Fibroblast of skin of right quadriceps (primary cell): ENCODE measurements at places on chromosomes 16 and 17.

DNA sequence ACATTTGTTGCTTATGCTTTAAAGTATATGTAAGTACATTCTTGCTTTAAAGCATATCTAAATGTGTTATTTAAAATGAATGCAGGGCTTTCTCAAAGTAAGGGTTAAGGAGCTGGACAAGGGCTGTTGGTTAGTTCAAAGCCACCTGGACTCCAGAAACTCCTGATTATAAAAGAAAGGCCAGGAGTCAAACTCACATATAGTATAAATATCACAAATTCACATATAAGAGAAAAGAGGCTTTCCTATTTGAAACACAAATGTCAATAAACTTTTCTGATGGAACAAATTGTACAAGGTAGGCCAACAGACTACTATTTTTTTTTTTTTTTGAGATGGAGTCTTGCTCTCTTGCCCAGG lies 84.5 kb upstream of the CORO6 start:
- DNase-seq, result no peak

- no peak for DNase-seq
Observed at GRCh38 chr16:30766933-30767284, 4.8 kb downstream of the RNF40 start.

DNA sequence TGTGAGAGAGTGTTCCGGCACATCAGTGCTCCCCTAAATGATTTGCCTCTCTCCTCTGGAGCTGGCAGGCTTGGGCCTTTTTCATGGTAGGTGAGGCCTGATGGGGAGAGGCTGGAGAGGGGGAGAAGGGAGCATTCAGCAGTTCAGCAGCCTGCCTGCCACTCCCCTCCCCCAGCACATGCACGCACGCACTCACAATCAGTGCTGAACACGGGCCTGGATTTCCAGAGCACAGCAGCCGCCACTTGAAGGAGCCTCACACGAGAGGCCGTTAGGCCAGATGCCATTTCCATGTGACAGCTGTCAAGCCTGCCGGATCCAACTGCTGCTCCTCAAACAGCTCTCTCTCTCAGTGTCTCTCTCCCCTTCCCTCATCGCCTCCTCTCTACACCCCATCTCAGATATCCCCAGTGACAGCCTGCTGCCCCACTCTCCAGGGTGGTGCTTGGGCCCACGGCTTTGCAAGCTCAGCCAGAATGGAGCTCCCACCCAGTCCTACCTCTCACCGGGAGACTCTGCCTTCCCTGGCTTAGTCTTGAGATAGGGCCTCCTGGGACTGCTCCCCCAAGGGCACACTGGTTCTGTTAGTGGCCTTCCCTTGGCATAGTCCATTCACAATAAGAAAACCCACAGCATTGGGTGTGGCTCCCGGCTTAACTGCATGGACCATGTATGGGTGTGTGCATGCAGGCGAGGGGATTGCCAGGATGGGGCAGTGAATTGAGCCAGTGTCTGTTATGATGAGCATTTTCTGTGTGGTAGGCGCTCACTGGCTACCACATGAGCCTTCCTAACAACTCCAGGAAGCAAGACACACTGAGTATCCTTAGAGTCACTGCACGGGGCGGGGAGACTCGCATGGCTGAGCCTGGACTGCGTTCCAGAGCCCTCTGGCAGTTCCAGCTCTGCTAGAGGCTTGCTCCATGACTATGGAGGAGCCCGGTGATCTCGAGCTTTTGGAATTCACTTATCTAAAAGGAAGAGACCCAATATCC lies 226.2 kb downstream of the CCDC182 start:
- peak; percentile 42 for DNase-seq

DNA sequence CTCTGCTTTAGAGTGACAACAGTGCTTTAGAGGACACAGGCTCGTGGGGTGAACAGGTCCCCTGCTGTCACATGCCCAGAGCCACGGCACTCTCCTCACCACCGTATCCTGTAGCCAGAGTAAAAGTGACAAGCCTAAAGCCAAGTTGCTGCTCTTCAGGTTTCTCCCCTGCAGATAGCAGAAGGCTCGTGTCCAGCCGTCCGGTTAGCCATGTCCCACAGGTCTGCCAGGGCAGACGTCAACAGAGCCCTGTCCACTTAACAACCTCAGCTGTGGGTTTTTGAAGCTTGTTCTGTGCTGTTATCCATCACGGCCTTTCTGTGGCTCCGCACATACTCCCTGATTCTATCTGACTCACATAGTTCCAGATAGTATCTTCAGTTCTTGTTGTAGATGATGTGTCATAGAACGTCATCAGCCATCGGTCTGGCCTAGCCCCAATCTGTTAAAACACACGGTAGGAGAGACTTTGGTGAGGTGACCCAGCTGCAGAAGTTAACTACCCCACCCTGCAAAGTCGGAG lies 100.7 kb downstream of the SOCS1 start:
- peak; percentile 64 for DNase-seq

DNA sequence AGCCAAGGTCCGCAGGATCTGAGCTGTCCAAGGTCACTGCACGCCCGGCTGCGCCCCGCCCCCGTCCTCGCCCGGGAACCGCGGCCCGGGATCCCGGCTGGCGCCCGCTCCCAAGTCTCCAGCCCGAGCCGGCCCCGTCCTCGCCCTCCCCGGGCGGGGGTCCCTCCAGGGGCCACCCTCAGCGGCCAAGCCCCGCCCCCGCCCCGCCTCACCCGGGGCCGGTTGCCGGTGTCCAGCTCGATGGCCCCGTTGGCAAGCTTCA lies 216 bp downstream of the VPS9D1 start:
- no peak for DNase-seq

- DNase-seq, result no peak
Observed at GRCh38 chr17:19303367-19303776, 59.2 kb downstream of the B9D1 start.

DNA sequence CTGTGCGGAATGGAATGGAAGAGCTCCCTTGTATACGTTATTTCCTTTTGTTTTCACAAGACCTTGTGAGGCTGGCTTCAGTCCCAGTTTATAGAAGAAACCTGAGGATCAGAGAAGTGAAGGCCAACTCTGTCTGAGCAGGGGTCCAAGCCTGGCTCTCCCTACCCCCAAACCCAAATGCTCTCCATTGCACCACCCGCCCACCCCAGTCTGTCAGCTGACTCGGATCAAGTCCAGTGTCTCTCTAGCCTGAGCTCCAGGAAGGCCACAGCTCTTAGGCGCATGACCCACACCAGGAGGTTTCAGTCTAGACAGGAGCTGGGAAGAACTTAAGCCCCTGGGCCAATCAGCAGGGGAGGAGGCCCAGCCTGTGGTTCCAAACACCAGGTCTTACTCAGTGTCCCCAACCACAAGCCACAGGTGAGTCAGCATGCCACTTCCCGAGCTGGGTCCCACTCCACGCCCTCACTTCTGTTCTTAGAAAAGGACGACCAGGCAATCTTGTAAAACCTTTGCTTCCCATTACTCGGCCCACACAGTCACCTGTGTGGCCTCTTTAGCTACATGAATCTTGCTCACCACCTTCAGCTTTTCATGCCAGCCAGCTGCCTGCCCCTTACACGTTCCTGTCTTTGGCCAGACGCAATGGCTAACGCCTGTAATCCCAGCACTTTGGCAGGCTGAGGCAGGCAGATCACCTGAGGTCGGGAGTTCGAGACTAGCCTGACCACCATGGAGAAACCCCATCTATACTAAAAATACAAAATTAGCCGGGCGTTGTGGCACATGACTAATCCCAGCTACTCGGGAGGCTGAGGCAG lies 27.8 kb downstream of the TK2 start:
- DNase-seq, result peak; percentile 67

- DNase-seq, result peak; percentile 89
Observed at GRCh38 chr16:8751481-8752311, 45.7 kb downstream of the TMEM186 start.

DNA sequence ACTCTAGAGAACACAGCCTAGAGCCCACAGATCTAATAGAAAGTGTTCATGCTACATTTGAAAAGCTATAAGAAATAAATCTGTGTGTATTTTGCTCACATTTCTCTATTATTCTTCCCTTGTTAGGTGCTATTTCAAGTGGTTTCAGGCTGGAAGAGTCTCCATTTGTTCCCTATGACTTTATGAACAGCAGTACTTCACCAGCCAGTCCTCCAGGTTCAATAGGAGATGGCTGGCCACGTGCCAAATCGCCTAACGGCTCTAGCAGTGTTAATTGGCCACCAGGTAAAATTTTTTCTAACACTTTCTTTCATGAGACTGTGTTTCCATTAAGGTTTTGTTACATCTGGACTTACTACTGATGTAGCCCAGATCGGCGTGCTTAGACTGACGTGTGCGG lies 30.7 kb upstream of the SLC5A11 start:
- no peak for DNase-seq

DNA sequence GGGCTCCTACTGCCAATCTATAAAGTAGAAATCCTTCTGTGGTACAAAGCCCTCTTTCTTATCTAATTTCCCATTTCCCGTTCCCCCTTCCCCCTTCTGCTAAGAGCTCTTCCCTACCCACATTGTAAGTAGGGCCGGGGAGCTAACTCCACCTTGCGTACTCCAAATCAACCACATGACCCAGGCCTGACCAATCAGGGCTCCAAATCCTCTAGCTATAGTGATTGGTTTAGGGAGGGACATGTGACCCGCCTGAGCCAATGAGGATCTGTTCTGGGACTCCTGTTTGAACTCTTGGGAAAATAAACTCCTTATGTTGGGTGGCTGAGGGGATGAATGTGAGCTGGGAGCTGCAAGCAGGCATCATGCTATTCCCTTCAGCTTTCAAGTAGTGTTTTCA lies 40.9 kb upstream of the MEOX1 start:
- no peak for DNase-seq
